ENCODE measurements at places on chromosomes 4 and X.

GRCh38 chr4:42781315-42781714 is 111.2 kb upstream of the GRXCR1 start:
- no peak for DNase-seq

DNA sequence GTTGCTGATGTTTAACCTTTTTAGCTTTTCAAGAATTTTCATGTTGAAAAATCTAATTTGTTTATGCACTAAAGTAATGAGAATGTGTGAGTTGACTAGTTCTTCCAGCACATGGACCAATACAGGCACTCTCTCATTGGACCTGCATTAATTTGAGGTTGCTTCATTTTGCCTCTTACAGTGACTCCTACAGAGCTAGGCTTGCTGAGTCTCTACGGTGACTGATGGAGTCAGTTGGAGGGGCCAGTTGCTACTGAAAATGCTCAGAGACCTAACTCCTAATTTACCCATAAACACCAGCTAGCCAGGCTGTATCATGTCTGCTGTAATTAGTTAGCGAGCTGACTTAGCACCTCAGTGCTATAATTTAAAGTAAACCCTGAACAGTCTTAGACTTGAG is 10.9 kb downstream of the MTHFD2L start:
- DNase-seq, result no peak

- DNase-seq, result no peak
Measured at GRCh38 chr4:138898282-138898681, 117.3 kb upstream of the NOCT start.

DNA sequence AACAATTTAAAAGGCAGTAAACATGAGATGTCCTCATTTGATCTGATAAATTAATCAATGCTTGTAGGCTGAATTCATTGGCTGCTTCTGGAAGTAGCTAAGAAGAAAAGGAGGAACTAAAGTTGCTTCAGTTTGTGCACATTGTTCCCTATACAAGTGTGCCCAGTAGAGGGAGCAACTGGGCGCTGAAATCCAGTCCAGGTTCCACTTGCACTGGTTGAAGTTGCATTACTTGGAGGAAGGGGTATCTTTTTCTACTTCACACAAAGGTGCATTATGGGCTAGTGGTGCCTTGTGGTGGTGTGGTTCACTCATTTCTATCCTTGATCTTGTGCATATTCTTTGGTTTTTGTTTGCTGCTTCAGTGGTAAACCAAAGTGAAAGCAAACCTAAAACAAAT is 67.9 kb upstream of the SOX3 start:
- DNase-seq, result no peak

- no peak for DNase-seq
Measured at GRCh38 chr4:133969202-133969848, 232.3 kb downstream of the PABPC4L start.

DNA sequence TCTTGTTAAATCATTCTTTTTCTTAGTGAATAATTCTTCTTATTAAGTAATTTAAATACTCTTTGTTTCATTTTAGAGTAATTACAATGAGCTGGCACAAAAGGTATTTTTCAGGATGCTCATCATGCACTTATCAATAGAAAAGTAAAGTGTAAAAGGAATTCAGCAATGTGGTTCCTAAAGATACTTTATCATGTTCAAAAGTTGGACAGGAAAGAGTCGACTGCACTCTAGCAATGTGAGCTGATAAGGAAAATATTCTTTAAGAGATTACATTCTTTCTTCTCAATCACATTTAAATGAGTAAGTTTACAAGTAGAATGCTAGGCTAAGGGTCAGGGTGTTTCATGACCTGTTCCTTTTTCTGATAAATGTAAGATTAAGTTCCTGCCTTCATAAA is 609.5 kb upstream of the FAM241A start:
- no peak for DNase-seq

Measured in stimulated activated CD4-positive, alpha-beta T cell treated with anti-CD3 and anti-CD28 coated beads, Interleukin-15, amount 100 ng/mL, for 48 hours (primary cell).